WERI-Rb-1 (cell line): ENCODE measurements at places on chromosomes 7 and 10.

DNA sequence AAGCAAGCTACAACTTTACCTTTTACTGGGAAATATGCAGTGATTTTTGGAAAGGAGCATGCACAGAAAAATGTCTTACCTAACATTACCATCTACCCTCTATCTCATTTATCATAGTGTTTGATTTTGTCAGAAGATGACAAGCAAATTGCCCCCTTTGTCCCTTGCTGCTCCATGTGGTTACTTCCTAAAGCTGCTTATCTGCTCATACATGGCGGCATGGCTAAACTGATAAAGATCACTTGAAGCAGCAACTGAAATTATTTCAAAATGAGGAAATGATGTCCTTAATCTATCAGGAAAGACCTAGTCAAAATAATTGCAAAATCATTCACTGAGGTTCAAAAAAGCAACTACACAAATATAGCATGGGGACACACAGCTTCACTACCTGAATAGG lies 1198.5 kb upstream of the SORCS1 start:
- DNase-seq: no peak

DNA sequence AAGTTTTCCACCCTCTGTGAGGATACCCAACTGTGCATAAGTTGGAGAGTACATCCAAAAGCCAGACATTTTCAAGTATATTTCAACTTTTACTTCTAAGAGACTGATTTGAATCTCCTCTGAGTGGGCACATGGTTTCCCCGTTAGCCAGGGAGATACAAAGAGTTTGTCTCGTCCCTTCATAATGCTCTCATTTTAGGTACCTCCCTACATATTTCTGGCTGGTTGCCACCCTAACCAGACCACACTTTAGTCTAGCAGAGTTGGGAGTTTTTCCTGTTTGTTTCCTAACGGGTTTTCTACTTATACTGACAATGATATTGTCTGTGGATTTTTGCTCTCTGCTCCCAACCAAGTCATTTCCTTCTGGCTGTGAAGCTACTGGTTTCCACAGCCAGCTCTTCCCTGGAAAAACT lies 180.3 kb downstream of the CCDC71L start:
- DNase-seq: no peak

GRCh38 chr7:27895551-27895950 lies 155.6 kb downstream of the TAX1BP1 start:
- DNase-seq: no peak

DNA sequence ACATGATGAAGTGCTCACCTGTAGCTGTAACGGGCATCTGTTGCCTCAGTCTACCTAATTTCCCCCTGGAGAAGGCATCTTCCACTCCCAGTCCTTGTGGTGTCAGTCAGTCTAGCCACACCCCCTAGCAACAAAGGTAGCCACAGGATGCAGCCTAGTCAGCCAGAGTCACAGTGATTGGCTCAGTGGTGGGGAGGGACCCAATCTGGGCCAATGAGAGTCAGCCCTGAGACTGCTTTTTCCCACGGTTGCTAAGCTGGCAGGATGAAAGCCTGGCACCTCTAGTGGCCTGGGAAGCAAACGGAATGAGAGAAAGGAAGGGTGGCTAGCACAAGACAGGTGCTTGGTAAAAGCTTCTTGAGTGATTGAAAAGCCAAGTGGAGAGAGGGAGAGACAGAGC lies 118.6 kb downstream of the SH3PXD2A start:
- peak; percentile 68 for DNase-seq
